ENCODE measurements at places on chromosomes 11 and 22.

DNA sequence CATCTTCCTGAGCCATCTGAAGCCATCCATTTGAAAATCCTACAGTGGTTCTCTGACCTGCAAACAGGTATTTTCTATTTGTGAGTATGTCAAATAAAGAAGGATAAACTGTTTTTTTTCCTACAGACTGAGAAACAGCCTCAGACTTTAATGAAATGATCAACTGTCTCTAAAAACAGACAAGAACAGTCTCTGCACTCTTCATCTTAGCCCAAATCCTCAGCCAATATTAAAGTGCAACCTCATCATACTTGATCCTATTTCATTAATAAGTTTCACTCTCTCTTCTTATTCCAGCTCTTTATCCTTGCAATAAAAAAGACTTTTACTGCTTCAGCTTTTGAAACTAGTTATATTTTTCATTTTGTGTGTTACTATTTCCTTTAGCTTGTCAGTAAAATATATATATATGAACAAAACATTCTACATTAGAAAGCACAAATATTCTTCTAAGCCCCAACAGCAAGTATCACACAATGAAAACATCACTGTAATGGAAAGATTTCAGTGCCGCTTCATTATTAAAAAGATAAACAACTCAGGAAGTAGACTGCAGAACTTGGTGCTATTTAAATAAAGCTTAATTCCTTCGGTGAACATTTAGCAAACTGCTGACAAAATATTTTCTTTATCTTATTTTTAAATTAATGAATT is 45.5 kb upstream of the FAT3 start:
- no peak for DNase-seq

DNA sequence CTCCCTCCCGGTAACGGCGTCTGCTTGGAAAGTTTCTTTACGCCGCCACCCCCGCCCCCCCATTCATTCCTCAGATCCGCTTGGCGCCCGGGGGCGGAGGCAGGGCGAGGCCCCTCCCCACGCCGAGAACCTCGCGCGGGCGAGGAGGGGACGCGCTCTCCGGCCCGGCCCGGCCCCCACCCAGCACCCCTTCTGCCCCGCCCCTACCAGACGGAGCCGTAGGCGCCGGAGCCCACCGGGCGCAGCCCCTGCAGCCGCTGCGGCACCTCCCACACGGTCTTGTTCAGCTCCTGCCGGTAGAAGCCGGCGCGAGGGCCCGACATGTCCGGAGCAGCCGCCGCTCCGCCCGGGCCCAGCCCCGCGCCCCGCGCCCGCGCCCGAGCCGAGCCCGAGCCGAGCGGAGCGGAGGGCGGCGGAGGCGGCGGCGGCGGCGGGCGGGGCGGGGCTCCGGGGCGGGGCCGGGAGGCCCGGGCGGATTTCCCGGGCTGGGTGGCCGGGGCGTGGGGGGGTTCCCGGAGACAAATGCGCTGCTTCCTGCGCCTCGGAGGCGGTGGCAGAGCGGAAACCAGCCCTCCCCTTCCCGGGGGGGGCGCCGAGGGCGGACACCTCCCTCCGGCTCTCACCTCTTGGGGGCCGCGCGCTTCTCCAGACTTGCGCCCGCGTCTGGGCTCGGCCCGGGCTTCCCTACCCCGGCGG is at the start of gene MAPK11:
TSS of gene MAPK11 (minus strand) at position 411 of the 696 bp plus-strand sequence. CDS start at position 323, 88 bp downstream.
- DNase-seq: peak; percentile 71

DNA sequence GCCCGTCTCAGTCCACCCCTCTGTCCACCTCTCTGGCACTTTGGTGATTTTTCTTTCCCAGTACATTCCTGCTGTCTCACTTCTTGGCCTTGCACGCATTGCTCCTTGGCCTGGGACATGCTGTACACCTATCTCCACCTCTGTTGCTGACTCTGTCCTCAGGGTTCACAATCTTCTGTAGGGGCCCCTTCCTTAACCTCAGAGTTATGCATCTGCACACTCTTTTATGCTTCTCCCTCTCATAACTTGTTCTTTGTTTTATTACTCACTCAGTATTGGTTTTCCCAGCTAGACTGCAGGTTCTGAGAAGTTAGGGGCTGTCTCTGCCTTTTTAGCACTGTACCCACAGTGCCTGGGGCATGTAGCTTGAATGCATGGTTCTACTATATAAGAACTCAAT is 139.1 kb upstream of the MTMR2 start:
- DNase-seq: no peak

GRCh38 chr11:59787816-59788215 is 22.8 kb downstream of the MRPL16 start:
- no peak for DNase-seq

All from naive thymus-derived CD8-positive, alpha-beta T cell (primary cell).